Stimulated activated CD8-positive, alpha-beta memory T cell treated with anti-CD3 and anti-CD28 coated beads, Interleukin-4, amount 100 ng/mL, for 24 hours (primary cell): ENCODE measurements at places on chromosomes 5 and 9.
A peak's percentile ranks its signal among the peaks of the same experiment; 100 is the strongest.

- DNase-seq, result no peak
These were observed 88.1 kb downstream of the GLIS3 start for GRCh38 chr9:4211806-4212205.

- no peak for DNase-seq
These were observed 13.1 kb downstream of the LPCAT1 start for GRCh38 chr5:1510631-1511030.

DNA sequence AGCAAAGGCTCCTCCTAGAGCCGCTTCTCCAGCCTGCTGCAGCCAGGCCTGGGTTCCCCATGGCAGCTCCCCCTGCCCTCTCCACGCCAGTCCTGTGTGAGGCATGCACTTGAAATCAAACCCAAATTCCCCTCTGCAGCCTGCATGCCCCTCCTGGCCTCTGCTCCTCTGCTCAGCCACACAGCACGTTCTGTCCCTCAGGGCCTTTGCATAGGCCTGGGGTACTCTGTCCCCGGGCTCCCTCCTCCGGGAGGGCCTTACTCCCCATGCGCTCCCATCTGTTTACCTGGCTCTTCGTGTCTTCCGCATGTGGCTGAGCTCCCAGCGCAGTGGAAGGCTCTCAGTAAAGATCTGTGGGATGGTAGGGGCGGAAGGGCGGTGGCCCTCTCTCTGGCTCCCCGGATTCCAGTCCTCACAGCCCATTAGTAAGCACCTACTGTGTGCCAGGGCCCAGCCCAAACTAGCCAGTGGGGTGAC, 203.5 kb upstream of the IER5L start:
- no peak for DNase-seq

GRCh38 chr5:176646049-176646706, 1.1 kb upstream of the TSPAN17 start:
- no peak for DNase-seq

- no peak for DNase-seq
These were observed 57.6 kb upstream of the GRHPR start for GRCh38 chr9:37364751-37365360.

- no peak for DNase-seq
These were observed 84.5 kb upstream of the RAI14 start for GRCh38 chr5:34571677-34572041.

- no peak for DNase-seq
These were observed 71.4 kb upstream of the STXBP1 start for GRCh38 chr9:127540664-127541041.

- no peak for DNase-seq
These were observed 66.6 kb downstream of the PHF2 start for GRCh38 chr9:93642961-93643360.

- DNase-seq, result no peak
These were observed 3.1 kb upstream of the EEIG1 start for GRCh38 chr9:127983847-127984289.

- no peak for DNase-seq
These were observed 681 bp downstream of the F2R start for GRCh38 chr5:76716456-76717157.

DNA sequence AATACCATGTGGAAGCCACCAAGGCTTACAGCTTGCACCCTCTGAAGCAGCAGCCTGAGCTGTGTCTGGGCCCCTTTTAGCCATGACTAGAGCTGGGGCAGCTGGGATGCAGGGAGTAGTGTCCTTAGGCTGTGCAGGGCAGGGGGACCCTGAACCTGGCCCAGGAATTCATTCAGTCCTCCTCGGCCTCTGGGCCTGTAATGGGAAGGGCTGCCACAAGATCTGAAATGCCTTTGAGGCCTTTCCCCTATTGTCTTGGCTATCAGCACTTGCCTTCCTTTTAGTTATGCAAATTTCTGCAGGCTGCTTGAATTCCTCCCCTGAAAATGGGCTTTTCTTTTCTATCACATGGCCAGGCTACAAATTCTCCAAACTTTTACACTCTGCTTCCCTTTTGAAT, 9.0 kb downstream of the GPR150 start:
- DNase-seq, result no peak

DNA sequence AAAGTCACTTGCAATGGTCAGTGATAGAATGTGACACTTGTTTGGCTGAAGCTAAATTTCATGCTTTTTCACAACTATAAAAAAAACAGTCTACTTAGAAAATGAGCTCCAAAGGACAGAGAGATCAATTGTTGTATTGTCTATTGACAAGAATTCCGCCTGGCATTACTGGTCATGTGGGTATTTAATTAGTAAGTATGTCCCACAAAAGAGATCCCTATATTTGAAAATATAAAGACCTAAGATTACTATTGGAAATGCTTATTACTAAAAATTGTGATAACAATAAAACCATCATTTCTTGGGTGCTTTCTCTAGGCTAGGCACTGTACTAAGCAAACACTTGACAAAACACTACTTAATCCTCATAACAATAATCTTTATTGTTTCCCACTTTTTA, 745.2 kb upstream of the C9orf72 start:
- no peak for DNase-seq

DNA sequence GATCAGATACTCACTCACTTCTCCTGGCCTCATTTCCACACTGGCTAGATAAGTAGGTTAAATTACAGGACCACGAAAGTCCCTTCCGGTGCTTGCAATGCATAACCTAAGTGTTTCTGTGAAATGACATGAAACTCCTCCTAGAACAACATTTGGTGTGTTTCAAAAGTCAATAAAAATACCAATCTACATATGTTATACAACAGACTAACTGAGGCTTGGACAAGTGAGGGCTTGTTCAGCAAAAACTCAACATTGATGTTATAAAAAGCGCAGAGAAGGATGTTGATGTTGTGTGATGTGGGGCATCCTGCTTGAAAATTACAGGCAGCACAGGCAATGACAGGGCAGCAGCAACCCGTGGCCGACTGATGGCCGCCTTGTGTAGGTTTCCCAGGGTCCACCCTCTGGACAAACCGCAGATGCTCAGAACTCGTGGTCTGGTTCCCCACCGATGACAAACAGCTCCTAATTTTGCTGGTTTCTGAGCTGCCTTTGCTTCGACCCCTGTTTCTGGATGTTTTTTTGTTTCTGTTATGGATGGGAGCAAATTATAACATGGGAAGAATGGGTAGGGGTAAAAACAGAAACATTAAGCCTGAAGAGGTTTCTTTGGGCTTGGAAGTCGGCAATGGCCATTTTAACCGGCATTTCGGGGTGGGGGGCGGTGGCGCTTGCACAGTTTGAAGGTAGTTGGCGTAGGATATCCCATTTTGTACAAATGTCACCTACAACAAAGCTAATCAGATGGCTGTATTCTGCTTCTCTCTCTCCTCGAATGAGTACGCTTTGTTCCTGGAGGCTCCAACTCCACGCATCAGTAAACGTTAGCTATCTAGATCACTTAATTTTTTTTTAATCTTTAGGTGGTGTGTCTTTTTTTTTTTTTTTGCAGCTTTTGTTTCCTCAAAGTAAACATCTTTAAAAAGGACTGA, 116.1 kb downstream of the PDZD2 start:
- no peak for DNase-seq

GRCh38 chr5:66828548-66829357, 232.6 kb downstream of the MAST4 start:
- no peak for DNase-seq

- DNase-seq, result no peak
These were observed 22.3 kb downstream of the KLF9 start for GRCh38 chr9:70392189-70392588.

- DNase-seq, result no peak
These were observed 473.2 kb downstream of the ENC1 start for GRCh38 chr5:74167206-74167929.

DNA sequence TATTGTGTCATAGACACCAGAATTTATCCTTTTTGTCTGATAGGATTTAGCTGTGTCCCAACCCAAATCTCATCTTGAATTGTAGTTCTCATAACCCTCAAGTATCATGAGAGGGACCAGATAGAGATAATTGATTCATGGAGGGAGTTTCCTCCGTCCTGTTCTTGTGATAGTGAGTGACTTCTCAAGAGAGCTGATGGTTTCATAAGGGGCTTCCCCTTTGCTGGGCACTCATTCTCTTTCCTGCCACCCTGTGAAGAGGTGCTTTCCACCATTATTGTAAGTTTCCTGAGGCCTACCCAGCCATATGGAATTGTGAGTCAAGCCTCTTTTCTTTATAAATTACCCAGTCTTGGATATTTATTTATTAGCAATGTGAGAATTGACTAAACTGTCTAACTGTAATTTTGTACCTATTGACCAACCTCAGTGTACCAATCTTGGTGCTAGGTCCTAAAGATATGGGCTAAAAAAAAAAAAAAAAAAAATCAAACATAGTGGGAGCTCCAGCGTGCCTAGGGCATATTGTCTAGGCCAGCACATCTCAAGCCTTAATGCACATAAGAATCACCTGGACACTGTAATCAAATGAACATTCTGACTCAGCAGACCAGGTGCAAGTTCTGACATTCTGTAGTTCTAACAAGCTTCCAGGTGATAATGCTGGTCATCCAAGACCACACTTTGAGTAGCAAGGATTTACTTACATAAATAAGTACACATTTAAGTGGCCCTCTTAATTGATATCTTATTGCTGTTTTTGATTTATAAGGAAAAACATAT, 30.5 kb downstream of the ST8SIA4 start:
- peak; percentile 5 for DNase-seq

- DNase-seq, result no peak
These were observed 160.0 kb downstream of the CCDC192 start for GRCh38 chr5:127863161-127863560.

- no peak for DNase-seq
These were observed 160.4 kb downstream of the SPATA31D1 start for GRCh38 chr9:82148901-82149461.

DNA sequence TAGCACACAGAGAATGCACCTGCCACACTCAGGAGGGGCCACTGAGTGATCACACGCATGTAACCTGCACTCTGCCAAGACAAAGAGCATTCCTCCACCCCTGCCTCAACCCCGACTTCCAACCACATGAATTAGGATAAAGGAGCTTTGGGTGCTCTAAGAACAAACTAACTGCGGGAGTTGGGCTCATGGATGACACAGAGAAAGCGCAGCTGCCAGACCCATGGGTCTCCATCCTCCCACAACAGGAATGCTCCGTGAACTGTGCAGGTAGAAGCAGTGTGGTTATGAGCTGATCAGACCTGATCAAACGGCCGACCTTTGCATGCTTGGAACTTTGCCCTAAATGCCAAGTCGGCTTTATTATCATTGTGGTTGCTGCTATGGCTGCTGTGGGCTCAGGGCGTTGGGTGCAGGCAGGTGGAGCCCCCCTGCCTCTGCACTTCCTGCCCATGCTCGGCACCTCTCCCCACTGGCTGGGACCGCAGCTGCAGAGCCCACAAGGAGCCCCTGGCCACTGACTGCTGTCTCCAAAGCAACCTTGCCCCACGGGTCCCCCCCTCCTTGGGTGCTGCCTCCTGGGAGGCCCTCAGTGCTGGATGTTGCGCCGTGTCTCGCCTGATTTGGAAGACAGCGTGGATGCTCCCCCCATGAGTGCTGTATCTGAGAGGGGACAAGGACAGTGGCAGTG, 2.6 kb upstream of the SLC6A3 start:
- no peak for DNase-seq

- peak; percentile 22 for DNase-seq
These were observed 932 bp downstream of the SLC12A2 start for GRCh38 chr5:128084228-128085167.

- no peak for DNase-seq
These were observed 58.8 kb upstream of the RPS23 start for GRCh38 chr5:82336959-82337351.

DNA sequence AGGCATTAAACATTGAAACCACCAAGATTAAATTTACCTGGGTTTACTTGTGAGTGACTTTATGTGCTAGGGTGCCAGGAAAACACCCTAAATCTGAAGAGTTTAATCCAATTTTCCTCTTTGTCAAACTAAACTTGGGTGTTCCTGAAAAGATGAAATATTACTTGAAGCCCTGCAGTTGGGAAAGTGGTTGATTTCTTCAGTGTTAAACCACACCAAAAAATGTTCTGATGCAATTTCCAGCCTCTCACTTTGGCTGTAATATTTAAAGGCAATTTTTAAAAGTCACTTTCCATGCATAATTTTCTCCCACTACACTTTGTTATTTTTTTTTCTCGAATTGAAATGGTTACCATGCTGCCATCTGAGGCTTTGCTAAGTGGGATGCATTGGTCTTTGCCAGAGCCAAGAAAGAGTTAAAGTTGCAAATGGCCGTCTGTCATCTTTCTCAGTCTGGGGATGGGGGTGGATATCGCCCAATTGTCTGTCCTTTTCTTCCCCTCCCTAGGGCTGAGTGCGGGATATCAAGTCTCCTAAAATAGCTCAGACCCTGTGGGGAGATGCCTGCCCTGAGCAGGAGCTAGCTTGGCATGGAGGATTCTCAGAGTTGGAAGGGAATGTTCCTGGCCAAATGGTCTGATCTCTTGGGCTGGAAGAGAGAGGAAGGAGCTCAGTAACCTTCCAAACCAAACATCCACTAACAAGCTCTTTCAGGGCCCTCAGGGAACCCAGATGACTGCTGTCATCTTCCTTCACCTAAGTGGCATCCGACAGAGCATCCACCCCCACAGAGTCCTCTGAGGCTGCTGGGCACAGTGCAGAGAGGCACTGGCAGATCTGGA, 13.6 kb upstream of the SHB start:
- DNase-seq, result no peak

DNA sequence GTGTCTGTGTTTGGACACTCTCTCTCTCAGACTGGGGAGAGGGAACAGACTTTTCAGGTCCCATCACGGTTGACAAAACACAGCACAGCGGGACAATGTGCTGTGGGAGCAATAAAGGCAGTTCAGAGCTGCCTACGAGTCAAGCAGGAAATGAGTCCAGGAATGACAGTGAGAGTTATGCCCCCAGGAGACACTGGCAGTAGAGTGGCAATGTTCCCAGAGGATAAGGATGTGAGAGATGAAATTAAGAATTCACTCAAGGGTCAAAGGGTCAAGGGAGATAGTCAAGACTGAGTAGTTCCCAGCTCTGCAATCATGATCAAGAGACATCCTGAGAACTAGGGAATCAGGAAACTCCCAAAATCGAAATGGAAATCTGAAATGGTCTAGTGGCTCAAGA, 156.1 kb downstream of the LURAP1L start:
- DNase-seq, result no peak
